NCI-H510A treated with DMSO at 0.1 percent for 48 hours (cell line): ENCODE measurements at places on chromosomes 16 and 17.

GRCh38 chr16:22161999-22162655 lies at the start of gene SDR42E2:
Gene SDR42E2, plus strand, starts transcription at chr16:22162506. Its CDS starts 3,077 bp downstream, at chr16:22165583.
- DNase-seq = peak; percentile 28

GRCh38 chr17:57676543-57676942 lies 68.6 kb downstream of the CCDC182 start:
- no peak for DNase-seq

- no peak for DNase-seq
Observed at GRCh38 chr16:19808061-19808641, 76.5 kb downstream of the GPRC5B start.

- peak; percentile 59 for DNase-seq
Observed at GRCh38 chr17:73118951-73119391, 26.5 kb upstream of the SLC39A11 start.

- DNase-seq = no peak
Observed at GRCh38 chr17:63309021-63309420, 137.1 kb downstream of the CYB561 start.

DNA sequence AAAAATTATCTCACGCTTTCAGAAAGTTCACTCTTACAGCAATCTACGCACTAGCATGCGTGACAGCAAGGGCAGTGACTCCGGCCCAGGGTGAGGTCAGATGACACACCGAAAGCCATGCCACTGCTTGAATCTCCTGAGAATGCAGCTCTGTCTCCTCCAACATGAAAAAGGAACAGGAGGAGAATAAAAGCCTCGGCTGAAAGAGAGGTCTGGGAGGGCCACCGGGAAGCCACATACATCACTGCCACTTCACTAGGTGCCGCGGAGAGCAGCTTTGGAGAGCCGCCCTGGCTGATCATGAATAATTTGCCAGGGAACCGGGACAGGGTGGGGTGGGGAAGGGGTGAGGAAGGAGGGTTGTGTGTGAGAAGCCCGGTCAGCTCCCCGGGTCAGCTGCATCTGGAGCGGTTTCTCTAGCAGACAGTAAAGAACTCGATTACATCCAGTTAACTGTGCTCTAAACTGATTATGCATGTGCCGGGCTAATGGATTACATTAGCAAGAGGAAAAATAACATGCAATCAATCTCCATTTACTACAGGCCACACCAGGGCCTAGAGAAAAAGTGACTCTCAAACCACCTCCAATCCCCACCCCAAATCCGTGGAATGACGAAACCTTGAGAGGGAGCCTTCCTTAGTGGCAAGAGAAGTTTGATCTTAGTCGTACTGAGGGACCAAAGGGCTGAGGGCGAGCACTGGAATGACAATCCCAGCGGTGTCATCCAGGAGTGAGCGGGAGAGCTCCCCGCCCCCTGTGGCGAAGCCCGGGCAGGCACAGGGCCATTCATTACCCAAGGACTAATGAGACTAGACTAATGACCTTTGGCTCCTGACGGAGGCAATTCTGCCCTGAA lies 100.3 kb downstream of the ZFHX3 start:
- no peak for DNase-seq

DNA sequence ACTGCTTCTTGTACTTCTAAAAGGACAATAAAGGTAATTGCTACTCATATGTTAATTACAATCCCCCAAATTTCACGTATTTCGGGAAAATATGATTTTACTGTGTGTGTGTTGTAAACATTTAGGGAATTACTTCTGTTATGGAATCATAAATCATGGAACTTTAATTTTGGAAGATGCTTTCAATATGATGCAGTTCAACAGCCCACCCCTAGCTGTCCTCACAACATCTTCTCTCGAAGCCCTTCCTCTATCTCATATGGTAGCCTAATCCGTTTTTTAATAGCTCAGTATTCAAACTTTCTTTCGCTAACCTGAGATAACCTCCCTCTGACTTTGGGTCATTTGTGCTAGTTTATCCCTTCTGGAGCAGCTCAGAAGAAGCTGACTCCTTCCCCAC lies 78.4 kb downstream of the ANKFN1 start:
- DNase-seq = no peak

DNA sequence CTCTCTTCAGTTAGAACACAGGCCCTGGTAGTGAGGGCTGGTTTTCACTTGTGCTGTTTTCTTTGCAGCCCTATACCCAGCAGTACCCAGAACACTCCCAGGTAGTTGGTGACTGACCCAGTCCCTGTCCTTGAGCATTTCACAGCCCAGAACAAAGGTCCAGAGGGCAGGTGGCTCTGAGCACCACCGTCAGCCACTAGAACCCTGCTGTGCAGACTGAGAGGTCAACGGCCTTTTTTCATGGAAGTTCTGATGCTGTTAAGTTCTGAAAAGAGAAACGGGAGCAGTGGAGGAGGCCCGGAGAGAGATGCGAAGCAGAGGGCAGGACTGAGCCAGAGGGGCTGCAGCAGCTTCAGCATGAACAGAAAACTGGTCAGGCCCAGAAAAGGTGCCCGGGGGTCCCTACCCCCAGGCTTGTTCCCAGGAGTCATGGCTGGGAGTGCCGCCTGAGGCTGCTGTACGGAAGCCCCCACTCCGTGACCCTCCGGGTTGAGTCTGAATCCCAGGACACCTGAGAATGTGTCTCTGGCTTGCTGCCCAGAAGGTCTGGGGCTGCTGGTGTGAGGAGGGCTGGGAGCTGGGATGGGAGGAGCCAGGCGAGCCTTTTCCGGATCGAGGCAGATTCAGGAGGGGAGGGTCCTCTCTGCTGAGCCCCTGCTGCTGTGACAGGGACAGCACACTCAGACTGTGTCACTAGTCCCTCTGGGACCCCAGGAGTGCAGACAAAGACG lies 8.7 kb downstream of the ZNF276 start:
- DNase-seq = no peak

DNA sequence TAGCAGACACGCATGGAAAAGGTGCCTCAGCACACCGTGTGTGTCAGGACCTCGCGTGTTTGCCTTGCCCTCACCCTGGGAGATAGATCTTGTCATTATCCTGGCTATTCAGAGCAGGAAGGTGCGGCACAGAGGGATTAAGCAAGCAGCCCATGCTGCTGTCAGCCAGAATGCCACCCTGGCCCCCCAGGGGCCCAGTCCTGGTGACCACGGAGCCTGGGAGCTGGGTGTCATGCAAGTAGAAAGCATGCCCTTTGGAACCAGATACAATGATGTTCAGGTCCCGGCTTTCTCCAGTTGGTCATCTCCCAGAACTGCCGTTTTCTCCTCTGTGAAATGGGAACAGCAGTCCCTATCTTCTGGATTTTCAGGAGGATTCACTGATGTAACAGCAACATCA lies 29.9 kb downstream of the CACNG4 start:
- no peak for DNase-seq

DNA sequence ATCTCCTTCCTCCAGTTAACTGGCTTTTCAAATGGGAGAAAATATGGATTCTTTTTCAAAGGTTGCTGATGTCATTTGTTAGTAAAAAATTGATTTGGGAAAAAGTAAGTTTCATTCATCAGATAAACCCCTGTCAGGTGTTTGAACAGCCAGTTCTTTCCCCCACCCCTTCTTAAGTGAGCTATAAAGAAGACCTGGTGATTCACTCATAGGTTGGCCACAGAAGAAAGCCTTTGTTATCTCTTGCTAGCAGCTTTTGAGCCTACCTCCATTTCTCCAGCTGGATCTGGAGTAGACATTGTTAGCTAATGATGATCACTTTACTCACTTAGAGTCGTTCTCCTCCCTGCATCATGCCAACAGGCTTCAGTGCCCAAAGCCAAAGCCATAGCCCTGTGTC lies 63.0 kb downstream of the NLK start:
- DNase-seq = no peak

GRCh38 chr16:68382296-68382718 lies 66.0 kb downstream of the SMPD3 start:
- no peak for DNase-seq

GRCh38 chr16:87849419-87850008 lies 19.8 kb downstream of the SLC7A5 start:
- DNase-seq = no peak

DNA sequence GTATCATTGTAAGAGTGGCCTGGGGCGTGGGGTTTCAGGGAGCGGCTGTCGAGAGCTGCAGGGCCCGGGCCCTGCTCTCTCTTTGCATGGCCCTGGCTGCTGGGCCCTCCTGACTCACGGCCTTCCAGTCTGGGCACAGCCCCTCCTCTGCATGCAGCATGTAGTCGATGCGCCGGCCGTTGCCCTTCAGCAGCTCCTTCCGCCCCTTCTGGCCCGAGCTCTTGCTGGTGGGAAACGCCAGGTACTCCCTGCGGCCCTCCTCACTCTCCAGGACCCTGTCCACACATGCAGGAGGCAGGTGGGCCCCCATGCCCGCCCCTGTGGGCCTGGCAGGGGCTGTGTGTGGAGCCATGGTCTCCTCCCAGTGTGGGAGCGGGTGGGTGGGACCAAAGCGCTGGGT lies 50.7 kb downstream of the PRMT7 start:
- no peak for DNase-seq

GRCh38 chr17:55284001-55284884 lies 19.5 kb downstream of the HLF start:
- peak; percentile 52 for DNase-seq

DNA sequence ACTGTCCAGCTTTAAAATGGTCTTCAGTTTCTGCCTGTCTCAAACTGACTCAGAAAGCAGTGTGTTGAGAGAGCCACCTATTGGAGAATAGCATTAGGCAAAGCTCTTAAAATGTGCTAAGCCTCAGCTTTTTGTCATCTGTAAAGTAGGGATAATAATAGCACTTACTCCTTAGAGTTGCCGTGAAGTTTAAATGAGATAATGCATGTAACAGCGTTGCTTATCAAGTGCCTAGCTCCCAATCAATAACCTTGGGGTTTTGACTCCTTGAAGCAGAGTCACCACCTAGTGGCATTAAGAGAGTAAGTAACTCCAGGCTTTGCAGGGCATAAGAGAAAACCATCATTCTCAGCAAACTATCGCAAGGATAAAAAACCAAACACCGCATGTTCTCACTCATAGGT lies 163.3 kb downstream of the HS3ST2 start:
- peak; percentile 20 for DNase-seq

- DNase-seq = no peak
Observed at GRCh38 chr16:55042556-55043432, 112.1 kb downstream of the IRX5 start.

- DNase-seq = no peak
Observed at GRCh38 chr17:80117491-80118401, 16.4 kb downstream of the GAA start.

DNA sequence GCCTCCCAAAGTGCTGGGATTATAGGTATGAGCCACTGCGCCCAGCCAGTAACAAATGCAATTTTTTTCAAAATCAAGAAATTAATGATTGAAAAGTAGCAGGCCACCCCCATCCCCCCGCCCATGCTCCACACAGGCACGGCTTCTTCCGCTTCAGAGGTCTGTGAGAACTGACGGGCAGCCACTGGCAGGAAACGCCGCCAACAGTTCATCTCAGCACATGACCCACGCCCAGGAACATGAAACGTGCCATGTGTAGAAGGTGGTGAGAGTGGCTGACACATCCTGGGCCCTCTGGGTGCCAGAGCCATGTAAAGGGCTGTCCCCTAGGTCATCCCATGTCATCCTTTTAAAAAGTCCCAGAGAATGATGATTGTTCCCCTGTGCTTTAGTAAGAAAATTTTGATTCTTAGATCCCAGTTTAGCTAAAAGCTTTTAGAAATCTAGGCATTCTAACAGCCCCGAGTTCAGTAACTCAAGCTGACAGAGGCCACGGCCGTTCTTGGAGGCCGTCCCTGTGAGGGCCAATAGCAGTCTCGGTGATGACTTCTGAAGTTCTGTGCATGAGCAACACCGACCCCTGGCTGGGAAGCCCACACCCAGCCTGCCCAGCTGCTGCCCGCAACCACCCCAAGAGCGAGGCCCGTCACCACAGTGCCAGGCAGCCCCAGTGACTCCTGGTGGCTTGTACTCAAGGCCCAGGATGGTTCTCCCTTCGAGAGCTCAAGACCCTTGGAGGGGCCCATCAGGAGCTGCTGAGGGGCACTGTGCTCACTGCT lies 52.1 kb downstream of the KLHDC4 start:
- DNase-seq = no peak

- DNase-seq = no peak
Observed at GRCh38 chr16:525520-526180, 1.9 kb upstream of the CAPN15 start.

GRCh38 chr17:36812762-36813161 lies 124.5 kb upstream of the LHX1 start:
- DNase-seq = no peak
